ENCODE measurements at places on chromosomes 2 and 18.

GRCh38 chr2:31137211-31138036 lies 816 bp downstream of the GALNT14 start:
- no peak for DNase-seq

DNA sequence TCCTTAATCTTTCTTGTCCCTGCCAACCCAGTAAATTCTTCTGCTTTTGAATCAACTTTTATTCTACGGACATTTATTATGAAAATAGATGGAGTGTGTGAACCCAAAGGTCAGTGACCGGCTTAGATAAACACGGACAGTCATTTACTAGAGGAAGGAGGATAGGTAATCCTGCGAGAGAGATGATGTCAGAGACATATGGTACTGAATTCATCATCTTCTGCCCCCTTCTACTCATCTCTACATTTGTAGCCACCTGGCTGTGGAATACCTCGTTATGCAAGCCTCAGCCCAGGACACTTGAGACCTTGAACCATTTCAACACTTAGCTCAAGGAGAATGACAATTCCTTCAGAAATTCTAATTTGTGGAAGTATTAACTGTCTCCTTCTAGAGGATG lies 443.6 kb downstream of the TDRD15 start:
- DNase-seq: no peak

DNA sequence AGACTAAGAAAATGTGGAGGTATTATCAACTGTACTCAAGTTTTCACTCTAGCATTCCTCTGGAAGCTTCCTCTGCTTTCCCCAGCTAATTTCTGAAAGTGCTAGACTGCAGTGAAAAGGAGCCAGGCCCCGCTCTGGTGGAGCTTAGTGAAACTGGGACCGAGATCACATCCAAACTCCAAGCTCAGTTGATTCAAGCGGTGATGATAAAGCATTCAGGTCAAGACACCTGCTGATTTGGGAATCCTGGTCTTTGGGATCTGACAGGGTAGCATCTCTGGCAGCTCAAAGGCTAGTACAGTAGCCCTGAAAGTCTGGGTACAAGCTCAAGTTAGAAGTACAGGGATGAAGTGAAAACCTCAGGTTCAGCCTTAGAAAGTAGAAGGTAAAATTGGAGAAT lies 120.2 kb upstream of the CRIM1 start:
- DNase-seq: no peak

GRCh38 chr2:3268705-3269029 lies 109.0 kb downstream of the EIPR1 start:
- no peak for DNase-seq

- no peak for DNase-seq
Observed at GRCh38 chr2:26801796-26802195, 15.9 kb downstream of the CENPA start.

GRCh38 chr2:108641756-108642155 lies 77.5 kb upstream of the RANBP2 start:
- DNase-seq: no peak

DNA sequence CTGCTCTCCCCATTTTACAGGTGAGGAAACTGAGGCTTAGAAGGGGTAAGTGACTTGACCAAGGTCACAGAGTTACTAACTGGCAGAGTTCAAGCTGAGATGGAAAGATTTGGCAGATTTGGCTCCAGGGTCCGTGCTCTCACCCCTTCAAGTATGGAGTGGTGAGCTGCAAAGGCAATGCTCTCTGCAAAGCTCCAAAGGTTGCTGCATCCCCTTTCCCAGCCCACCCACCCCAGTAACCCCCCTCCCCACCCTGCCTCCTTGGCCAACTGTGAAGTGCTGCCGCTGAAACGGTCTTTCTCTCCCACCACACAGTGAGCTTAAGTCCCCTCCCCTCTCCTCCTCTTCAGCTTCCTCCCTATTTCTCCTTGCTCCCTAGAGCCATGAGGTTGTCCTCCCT lies 152.8 kb downstream of the CAPN13 start:
- no peak for DNase-seq

DNA sequence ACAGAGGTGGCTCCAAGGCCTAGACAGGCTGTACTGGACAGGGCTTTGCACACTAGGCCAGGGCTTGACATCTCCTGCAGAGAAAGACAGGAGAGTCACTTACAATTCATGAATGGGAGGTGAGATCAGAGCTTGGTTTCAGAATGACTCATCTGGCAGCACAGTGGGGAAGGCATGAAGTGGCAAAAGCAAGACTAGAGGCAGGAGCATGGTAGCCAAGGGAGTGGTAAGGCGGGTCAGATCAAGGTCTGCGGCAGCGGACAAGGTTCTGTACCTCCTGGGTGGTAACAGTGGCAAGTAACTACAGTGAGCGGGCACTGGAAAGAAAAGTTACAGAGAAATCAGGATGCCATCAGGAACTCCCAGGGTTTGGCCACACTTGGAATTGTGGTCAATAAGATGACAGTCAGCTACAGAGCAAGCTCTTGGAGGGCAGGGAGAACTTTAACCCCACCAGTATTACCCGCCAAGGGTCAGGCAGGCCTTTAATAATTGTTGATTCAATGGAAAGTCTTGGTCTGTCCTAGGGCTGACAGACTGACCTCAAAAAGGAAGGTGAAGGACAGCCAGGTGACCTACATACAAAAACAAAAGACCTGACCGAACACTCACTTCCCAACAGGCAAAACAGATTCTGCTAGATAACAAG lies 5.7 kb downstream of the MCFD2 start:
- DNase-seq: no peak

DNA sequence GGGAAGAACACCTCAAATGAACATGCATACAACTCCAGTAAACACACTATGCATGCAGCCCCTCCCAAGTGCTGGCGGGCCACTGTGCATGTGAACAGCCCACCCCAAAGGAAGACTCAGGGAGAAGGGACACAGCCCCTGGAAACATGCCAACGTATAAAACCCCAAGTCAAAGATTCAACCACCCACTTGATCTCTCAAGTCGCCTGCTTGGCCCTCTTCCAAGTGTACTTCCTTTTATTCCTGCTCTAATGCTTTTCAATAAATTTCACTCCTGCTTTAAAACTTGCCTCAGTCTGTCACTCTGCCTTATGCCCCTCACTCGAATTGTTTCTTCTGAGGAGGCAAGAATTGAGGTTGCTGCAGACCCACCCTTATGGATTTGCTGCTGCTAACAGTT lies 139.1 kb downstream of the C1D start:
- DNase-seq: no peak
